ENCODE measurements at places on chromosomes 1 and 21.

GRCh38 chr1:14443164-14443787, 155.2 kb upstream of the KAZN start:
- no peak for DNase-seq

- no peak for DNase-seq
These were observed 18.0 kb downstream of the DYNLT5 start for GRCh38 chr1:66770240-66770639.

DNA sequence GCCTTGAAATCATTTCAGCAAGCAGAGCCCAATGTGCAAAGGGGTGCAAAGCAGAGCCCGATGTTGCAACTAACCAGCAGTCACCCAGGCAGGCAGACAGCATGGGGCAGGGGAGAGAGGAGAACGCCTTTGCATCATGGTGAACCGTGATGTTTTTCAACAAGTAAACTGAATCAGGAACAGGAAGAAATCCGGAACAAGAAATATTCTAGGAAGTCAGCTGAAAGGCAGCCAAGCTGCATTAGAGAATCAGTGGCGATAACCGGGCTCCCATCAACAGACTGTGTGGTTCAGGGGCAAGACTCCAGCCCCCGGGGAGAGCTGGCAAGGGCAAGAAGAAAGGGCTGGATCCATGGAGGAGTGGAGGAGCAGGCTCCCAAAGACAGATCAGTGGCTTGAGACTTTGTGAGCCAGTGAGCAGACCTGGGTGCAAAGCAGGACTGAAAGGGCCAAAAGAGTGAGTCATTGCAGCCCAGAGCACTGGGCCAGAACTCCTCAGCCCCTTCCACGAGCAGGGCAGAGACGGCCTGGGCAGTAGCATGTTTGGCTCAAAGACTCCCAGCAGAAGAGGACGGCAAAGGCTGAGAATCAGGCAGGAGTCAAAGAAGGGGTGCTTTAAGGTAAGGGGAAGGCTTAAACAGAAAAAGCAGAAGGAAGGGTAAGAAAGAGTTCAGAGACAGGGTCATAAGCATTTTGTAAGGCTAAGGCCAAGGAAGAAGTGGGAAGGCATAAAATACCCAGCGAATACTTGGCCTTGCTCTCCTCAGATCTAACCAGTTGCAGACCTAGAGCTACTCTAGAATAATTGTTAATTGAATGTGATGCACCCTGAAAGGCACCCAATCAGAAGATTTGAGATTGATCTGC, 155.0 kb downstream of the SETD4 start:
- DNase-seq, result no peak

DNA sequence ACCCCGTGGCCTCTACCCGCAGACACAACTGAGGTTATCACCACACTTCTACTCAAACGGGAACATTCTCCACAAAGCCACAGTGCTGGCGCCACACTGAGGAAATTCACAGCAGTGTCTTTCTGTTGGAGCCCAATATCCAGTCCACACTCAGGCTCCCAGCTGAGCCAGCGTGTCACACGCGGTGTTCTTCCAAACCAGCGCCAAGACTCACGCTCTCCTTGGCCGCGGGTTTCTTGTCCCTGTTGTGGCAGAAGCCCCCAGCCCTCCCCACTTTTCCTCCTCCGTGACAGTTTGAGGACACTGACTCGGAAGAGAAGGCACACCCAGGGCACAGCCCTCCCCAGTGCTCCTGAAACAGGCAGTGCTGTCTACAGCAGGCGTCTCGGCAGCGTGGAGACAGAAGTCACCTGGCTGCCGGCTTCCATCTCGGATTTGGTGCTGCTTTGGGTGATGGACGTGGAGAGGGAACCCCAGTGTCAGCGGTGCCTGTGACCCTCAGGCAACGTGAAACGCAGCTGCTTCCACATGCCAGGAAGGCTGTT, 35.4 kb upstream of the AGPAT3 start:
- DNase-seq, result no peak

DNA sequence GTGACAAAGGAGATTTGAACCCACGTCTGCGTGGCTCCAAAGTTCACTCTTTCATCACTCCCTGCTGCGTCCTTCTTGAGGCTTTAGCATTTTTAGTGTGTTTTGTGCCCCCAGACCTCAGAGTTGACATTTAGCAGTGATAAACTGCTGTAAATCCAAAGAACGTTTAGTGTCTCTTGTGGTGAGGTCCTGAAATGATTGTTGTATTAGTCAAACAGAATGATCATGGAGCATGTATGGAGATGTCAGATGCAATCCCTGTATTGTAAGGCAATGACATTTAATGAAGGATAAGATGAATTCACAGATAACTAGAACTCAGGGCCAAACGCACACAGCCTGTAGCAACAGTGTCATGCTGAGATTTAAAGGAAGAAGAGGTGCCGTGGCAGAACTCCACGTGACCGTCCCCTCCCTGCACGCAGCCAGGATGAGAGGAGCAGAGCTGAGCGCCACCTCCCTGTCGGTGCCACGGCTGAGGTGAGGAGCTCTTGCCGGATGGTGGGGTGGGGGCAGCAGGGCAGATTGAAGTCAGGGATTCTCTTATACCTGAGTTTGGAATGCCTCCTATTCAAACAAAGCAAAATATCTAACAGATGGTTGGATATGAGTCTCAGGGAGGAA, 30.1 kb downstream of the NTPCR start:
- no peak for DNase-seq

GRCh38 chr1:79792219-79792930, 785.8 kb upstream of the ADGRL4 start:
- no peak for DNase-seq

Data from CD4-positive, alpha-beta T cell treated with Interleukin-17A for 1 hour (primary cell).